ENCODE measurements at places on chromosomes 2 and 18.

DNA sequence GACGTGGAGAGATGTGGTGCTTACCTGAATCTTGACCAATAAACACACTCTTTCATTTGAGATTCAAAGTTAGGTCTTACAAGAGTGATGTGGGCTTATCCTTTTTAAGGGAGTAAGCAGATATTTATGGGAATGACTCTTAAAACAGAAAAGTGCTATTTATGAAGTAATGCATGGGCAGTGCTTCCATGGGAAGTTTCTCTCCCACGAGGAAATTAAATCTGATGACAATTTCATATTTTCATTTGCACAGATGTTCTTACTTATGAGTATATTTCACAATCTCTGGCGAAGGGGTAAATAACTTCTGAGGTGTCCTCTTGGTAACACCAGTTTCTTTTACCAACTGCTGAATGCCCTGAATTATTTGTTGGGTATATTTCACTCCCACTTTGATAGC is 21.0 kb downstream of the PNPT1 start:
- peak; percentile 61 for DNase-seq

GRCh38 chr18:45852631-45853030 is 27.2 kb downstream of the SIGLEC15 start:
- DNase-seq, result no peak

DNA sequence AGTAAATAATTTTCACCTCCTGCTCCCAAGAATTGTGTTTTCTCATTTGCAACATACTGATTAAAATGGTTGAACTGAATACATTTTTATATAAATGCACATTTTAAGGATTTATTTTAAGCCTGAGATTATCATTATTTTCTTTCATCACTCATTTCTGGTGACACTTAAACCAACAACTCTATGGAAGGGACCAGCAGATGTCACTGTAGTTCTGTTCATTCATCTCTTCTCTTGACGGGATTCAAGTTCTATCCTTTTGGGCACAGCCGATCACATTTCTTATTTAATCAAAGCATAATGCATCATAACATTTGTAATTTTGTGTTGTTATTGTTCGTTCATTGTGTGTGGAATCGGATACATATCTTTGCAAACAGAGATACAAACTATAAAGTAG is 417.9 kb downstream of the HRH4 start:
- DNase-seq, result peak; percentile 59

GRCh38 chr18:44503854-44504253 is 176.8 kb upstream of the SETBP1 start:
- DNase-seq, result no peak

- DNase-seq, result no peak
These were observed 9.7 kb upstream of the ATOH8 start for GRCh38 chr2:85744055-85744454.

GRCh38 chr2:9103663-9104277 is 100.3 kb upstream of the MBOAT2 start:
- no peak for DNase-seq

- no peak for DNase-seq
These were observed 77.0 kb upstream of the SPOPL start for GRCh38 chr2:138424436-138425140.

GRCh38 chr2:2703172-2703571 is 372.1 kb upstream of the MYT1L start:
- DNase-seq, result no peak
